ENCODE measurements at places on chromosomes 13 and 19.
A peak's percentile ranks its signal among the peaks of the same experiment; 100 is the strongest.

- DNase-seq: no peak
Measured at GRCh38 chr19:47758443-47758804, 13.1 kb downstream of the NOP53 start.

DNA sequence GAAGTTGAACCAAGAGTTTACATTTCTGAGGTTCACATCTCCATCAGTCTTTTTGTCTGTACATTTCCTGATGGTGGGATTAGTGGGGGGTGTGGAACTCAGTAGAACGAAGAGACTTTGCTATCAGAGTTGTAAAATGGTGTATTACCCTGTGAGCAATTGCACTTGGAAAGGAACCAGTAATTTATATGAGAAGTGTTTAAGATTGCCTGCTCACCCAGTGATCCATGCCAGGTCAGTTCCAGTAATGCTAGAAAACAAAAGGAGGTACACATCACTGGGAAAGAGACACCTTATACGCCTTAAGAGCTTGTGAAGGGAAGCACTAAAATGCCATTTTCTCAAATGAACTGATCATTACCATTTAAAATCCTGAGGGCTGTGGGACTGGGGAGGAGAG lies 7.5 kb upstream of the DACH1 start:
- DNase-seq: no peak

DNA sequence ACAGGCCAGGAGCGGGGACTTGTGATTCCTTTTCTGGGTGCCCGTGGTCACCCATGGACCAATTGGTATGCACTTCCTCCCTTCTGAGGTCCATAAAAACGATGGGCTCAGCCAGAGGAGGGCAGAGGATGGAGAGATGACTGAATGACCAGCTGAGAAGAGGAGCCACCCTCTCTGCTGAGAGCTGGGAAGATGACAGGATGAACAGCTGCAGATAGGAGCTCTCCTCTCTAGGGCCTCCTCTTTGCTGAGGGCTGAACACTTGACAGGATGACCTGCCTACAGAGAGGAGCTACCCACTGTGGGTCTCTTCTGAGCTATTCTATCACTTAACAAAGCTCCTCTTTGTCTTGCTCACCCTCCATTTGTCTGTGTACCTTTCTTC lies 4.1 kb downstream of the IGFL4 start:
- no peak for DNase-seq

DNA sequence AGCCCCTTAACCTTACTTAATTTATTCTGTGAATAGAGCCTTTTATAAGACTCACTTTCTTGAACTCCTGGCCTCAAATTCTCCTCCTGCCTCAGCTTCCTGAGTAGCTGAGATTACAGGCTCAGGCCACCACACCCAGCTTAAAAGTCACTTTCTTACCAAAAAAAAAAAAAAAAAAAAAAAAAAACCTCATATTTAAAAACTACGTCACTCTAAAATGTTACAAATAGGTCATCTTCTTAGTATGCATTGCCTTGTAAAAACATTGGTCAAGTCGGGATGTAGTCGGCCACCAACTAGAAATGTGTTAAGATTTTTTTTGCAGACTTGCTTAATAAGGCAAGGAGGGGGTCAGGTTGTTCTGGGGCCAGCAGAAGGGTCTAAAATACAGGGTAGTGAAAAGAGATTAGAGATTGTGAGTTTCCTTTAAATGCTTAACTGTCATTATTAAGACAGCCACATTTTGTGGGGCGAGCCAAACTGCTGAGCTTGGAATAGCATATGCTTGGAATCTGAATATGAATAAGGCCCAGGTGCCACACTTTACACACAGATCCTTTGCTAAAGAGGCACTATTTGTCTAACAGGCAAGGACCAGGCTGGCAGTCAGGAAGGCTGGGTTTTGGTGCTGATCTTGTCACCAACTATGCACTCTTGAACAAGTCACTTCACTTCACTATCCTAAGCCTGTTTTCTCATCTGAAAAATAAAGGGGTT lies 16.5 kb upstream of the IL17D start:
- no peak for DNase-seq

GRCh38 chr19:32131005-32131404 lies 214.4 kb upstream of the ZNF507 start:
- no peak for DNase-seq

DNA sequence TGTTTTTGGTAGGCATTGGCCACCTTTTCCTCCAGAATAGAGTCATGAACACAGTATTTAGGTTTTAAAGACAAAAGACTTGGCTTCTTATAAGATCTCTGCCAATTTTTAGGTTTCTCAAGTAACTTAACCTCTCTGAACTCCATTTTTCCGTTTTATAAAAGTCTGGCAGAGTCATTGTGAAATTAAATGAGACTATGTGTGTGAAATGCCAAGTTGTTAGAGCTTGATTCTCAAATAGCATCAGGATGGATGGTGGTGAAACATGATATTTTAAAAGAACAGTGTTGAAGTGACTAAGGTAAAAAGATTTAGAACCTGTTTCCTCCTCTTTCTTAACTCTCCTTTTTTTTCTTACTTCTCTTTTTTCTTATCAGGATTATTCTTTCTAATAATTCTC lies 617.7 kb upstream of the SLITRK1 start:
- DNase-seq: no peak

DNA sequence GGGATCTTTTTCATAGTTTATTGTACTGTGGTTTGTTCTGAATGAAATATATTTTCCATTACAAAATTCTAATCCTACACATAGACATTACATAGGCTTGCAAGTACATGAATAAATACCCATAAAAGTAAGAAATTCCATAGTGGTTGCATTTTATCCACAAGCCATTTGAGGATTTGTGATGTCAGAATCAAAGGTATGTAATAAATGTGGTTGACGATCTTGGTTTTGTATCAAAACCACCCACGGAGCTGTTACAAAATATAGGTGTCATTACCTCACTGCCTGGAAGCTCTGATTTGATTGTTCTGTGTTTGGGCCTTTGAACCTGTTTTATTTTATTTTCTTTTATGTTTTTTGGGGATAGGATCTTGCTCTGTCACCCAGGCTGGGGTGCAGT lies 125.1 kb downstream of the NALCN start:
- no peak for DNase-seq

- DNase-seq: no peak
Measured at GRCh38 chr19:34172661-34173192, 423 bp downstream of the LSM14A start.

- DNase-seq: no peak
Measured at GRCh38 chr13:51246418-51247277, 24.4 kb downstream of the FAM124A start.

DNA sequence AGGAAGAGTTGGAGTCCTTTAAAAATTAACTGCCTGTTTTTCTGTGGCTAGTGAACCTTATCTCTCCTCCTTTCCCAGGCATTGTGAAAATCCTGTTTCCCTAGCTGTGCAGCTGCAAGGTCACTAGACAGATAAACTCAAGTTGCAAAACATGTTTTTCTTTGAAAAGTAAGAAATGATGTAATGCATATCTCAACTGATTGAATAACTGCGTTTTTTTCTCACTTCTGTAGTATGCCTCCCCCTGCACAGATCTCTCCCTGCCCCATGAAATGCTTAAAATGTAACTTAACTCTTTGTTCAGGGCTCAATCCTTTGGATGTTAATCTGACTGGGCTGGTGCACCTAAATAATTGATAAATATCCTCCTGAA lies 27.7 kb upstream of the CYSLTR2 start:
- no peak for DNase-seq

DNA sequence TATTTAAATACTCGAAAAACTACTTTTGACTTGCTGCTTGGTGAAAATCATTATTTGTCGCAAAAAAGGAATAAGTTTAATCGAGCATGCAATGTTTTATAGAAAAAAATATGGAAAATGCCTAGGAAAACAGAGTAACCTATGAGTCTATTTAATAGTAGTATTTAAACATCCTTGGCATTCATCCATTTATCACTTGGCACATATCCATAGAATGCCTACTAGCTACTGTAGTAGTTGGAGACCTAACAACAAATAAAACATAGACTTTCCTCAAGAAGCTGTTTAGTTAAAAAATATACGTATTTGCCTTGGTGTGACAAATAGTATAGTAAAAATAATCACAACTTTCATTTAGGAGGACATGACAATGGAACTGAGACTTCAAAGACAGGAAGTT lies 302.1 kb downstream of the DIAPH3 start:
- peak; percentile 20 for DNase-seq

- DNase-seq: no peak
Measured at GRCh38 chr19:33953023-33953422, 156.4 kb downstream of the KCTD15 start.

DNA sequence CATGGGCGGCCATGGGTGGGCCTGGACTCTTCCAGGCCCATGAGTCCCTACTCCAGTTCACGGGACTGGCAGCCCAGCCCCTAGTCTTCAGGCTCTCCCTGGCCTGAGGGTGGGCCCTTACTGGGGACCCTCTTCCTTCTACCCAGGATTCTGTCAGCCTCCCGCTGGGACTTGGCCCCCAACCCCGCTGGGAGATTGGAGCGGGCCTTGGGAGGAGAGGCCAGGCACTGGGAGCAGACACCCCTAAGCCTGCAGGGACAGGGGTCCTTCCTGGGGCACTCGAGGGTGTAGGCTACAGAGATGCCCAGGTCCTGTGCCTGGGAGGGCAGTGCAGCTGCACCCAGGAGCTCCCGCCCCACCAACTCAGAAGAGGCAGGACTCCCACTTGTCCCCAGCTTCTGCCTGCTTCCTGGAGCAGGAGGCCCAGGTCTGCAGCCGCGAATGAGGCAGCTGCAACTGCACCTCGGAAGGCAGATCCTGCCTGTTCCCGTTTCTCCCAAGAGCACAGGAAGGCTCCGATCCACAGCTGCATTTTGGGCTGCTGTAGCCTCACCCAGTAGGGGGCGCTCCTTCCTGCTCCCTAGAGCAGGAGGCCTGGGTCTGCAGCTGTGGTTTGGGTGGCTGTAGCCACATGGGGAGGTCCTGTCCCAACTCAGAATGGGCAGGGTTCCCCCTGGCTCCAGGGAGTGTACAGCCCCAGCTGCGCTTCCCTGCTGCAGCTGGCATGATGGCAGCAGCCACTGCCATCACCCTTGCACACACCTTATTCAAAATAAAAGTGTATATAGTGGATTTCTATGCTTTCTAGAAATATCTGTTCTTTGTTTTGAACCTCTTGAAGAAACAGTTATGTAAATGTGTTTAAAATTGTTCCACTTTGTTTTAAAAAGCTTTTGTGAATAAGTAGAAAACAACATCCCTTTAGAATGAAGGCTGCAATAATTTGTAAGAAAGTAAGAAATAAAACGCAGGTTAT lies 46.8 kb downstream of the TEX26 start:
- no peak for DNase-seq

- DNase-seq: no peak
Measured at GRCh38 chr13:61255040-61255796, 160.4 kb downstream of the PCDH20 start.

DNA sequence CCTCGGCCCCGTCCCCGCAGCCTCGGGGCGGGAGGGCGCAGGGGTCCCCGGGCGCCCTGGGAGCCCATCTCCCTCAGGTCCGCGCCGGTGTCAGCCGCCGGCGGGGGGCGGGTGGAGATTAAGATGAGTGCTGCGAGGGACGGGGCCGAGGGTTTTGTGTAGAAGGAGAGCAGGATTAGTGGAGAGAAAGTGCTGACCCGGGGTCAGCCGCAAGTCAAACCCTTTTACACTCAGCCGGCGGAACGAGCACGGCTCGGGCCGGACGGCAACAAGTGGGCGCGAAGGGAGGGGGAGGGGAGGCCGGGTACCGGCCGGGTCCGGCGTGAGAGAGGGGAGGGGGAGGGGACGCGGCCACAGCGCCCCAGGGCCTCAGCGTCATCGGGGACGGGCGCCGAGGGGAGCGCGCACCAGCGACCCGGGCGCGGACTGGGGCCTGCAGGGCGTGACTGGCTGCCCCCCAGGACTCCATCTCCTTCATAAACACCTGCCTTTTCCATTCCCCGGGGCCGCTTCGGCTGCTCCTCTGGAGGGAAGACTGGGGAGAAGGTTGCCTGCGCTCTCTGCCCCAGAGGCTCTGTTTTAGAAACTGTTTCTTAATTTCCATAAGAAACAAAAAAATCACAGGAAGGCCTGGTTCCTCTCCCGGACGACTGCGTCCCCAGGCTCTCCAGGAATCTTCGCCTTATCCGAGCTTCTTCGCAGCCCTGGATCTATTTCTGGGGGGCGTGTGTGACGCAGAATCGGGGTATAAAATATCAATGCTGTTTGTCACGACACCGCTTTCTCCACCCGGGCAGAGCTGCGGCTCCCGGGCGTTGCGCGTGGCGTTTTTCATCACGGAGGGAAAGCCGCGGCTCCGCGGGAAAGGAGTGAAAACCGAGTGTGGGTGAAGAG lies 6.5 kb downstream of the SOX1 start:
- peak; percentile 90 for DNase-seq

DNA sequence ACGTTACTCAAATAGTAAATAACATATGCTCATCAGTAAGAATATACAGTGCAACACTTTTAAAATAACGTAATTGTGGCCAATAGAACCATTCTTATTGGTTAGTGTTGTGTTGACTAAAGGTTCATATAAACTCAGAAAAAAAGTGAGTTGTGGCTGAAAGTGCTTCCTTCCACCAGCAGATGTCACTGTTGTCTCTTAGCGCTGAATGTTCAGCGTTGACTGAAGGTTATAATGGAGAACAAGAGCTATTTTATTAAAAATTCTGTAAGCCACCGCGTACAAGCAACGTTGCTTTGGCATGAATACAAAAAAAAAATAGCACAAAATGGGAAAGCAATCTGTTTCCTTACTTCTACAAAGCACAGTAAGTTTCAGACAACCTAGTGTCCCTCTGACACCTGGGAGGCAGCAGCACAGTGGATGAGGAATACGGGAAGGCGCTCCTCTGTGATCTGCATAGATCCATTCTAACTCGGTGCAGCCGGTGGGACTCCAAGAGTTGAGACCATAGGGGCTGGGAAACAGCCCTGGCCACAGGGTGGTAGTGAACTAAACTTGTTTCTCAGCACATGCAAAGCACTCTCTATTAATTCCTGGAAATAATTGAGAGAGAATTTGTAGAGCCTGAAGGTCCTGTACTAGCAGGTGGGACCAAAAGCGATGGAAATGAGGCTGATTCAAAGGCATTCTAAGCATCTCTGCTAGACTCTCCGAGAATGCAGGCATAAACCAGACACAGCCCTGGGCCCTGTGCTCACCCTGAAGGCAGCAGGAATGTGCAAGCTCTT lies 23.9 kb upstream of the OXGR1 start:
- no peak for DNase-seq

DNA sequence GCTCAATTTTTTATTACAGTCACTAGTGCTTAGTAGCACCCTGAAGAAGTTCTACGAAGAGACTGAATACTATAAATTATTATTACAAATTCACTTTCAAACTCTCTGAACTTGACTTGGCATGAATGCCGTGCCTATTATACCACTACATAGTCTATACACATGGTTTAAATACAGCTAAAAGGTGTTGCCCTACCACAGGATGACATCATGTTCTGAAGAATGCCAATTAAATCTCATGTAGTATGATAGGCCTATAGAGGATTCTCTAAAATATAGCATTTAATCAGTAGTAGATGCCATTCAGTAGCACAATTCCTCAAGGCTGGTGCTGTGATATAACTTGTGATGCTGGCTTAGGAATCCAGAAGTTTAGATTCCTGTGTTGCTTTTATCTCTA lies 16.7 kb upstream of the POSTN start:
- DNase-seq: no peak
